ENCODE measurements at places on chromosomes 12 and 14.

DNA sequence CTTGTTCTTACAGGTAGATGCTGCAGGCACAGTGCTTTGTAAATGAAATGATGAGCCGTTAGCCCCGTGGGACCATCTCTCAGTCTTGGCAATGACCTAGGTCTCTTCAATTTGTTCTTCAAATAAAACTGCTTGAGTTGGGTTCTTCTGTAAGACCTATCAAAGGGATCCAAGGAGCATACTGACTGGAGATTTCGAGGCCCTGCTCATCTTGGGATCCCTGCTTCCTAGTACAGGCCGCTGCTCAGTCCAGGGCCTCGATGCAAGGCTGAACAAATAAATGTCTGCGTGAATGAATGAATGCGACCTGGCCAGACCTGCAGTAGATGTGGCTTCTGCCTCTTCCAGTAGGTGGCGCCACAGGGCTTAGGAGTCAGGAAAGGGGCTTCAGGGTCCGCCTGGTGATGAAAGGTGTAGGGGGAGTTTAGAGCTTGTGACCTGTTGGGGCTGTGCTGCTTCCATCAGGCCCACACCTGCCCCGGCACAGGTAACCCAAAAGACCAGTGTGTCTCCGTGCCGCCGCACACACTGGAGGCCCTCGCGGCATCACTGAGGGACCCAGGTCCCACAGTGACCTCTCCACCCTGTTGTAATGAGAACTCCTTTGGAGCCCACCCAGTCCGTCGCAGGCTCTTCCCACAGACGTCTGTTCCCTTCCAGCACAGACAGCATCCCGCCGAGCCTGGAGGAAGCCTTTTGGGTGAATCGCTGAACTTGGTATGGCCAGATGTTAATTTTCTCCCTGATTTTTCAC lies 4.4 kb downstream of the CACNA1C start:
- DNase-seq, result peak; percentile 48

DNA sequence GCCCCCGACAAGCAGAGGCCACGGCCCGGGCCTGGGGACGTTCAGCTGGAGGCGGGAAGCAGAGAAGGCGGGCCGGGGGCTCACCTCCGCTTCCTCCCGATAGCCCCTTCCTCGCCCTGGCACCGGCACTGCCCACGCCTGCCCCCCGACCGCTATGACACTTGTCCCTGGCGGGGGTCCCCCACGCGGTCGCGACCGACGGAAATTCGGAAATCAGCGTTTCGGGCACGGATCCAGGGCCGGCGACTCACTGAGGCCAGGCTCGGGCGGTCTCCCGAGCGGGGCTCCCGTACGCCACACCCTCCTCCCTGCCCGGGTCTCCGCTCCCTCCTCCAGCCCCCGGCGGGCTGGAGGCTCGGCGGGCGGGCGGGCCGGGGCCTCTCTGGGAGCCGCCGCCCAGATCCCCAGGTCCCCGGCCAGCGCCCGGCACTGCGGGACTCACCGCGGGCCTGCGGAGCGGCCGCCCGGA lies 581 bp downstream of the PITPNM2 start:
- peak; percentile 18 for DNase-seq

DNA sequence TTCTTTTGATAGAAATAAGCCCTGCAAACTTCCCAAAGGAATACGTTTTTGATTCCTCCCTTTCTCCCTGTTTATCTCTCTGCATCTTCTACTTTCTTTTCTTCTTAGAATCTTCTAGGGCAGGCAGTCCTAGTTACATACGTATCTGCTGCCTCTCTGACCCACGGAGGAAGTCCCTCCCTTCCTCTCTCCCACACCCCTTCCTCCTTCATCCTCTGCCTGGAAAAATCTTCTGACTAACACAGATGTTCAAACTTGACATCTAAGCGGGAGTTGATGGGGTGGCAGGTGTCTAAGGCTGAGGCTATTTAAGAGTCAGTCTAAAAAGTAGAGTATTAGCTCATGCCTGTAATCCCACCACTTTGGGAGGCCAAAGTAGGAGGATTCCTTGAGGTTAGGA lies 88.6 kb downstream of the MAP1LC3B2 start:
- DNase-seq, result no peak

DNA sequence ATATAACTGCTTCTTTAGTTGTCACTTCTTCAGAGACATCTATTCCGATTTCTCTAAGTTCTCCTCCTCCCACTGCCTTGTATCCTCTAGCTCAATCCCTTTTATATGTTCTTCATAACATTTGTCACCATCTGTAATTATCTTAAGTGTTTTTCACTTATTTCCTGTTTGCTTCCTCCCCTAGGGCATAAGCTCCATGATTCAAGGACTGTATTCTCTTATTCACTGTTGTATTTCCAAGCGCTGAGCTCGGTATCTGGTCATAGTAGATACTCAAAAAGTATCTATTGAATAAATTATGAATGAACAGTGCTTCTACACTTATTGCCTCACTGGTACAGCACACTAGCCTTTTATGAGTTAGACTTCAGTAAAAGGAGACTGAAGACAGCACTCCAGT lies 109.0 kb upstream of the TMPO start:
- no peak for DNase-seq

DNA sequence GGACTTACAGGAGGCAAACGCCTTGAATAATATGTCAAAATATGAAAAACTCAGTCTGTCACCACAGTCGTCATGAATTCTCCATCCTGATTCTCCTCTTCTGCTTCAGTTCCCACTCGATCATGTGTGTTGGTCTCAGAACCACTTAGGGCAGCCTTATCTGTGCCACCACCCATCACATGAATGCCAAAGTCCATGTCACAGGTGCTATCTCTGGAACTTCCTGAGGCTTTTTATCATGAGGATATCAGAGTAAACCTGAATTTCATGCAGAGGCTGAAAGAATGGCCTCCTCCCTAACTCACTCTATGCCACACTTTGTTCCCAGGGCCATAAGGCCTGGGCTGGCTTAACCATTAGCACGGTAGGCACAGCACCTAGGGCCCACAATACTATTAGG lies 28.8 kb upstream of the MAP3K9 start:
- DNase-seq, result no peak

- no peak for DNase-seq
Observed at GRCh38 chr12:31245822-31246469, 80.0 kb downstream of the SINHCAF start.

DNA sequence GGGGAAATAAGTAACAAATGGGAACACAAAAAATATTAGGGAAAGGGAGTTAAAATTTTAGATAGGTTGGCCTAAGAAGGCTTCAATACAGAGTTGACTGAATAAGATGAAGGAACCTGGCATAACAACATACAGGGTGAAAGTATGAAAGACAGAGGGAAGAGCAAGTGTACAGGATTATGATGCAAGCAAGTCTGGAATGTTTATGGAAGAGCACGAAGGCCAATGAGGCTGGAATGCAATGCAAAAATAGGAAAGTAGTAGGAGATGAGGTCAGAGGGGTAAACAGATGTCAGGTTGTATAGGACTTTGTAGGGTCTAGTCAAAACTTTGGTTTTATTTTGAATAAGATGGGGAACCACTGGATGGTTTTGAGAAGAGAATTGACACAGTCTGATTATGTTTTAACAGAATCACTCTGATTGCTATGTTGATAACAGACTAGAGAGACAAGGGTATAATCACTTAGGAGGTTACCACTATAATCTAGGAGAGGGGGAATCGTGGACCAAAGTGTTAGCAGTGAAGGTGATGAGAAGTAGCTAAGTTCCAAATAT lies 96.8 kb downstream of the OSBPL8 start:
- no peak for DNase-seq

- no peak for DNase-seq
Observed at GRCh38 chr14:71488703-71489191, 443.5 kb upstream of the RGS6 start.

GRCh38 chr12:2168808-2169207 lies 116.0 kb downstream of the CACNA1C start:
- DNase-seq, result no peak

GRCh38 chr12:9883175-9883574 lies 1.9 kb downstream of the KLRF2 start:
- DNase-seq, result no peak

GRCh38 chr12:68853396-68854077 lies 45.6 kb downstream of the MDM2 start:
- DNase-seq, result no peak

- DNase-seq, result no peak
Observed at GRCh38 chr12:1443421-1444141, 150.8 kb downstream of the FBXL14 start.

DNA sequence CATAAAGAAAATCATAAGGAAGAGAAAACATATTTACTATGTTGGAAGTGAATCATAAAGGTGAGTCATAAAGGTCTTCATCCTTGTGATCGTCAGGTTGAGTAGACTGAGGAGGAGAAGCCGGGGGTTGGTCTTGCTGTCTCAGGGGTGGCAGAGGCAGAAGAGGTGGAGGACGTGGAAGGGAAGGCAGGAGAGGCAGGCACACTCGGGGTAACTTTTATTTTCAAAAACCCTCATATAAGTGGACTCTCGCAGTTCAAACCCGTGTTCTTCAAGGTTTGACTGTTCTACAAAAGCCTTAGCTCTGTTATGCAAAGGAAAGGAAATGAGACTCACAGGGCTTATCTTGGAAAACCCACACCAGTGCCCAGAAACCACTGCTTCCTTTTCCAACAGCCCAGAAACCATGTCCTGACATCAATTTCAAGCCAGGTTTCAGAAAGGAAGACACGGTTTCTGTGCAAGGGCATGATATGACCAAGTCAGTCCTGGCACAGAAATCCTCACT lies 14.0 kb downstream of the SMCO2 start:
- DNase-seq, result peak; percentile 45

- DNase-seq, result no peak
Observed at GRCh38 chr12:21710958-21711775, 53.5 kb upstream of the LDHB start.

GRCh38 chr14:68160779-68161546 lies 341.4 kb downstream of the RAD51B start:
- DNase-seq, result no peak

DNA sequence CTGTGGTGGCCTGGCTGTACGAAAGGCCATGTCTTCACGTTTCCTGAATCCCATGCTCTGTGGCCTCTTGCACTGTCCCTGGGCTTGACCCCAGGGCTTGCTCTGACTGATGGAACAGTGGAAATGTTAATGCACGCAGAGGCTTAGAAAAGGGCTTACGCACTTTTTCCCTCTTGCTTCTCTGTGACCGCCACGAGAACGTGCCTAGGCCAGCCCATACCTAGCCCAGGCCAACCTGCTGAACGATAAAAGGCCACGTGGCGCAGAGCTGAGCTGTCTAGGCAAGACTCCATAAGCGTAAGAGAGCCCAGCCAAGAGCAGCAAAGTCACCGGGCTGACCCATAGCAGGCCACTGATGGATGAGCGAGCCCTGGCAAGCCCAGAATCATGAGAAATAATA lies 18.3 kb downstream of the TTC7B start:
- no peak for DNase-seq

DNA sequence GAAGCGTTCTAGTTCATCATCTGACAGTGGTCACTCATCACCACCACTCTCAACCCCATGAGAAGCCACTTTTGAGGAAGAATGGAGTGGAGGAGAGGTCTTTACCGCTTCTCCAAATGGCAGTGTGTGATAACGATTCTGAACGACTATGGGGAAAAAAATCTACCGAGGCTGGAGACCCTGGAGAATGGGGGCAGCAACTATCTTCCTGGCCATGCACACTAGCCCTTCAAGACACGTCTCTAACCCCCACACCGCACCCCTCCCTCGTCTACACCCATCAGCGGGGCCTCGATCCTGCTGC lies 365 bp downstream of the ING4 start:
- no peak for DNase-seq

DNA sequence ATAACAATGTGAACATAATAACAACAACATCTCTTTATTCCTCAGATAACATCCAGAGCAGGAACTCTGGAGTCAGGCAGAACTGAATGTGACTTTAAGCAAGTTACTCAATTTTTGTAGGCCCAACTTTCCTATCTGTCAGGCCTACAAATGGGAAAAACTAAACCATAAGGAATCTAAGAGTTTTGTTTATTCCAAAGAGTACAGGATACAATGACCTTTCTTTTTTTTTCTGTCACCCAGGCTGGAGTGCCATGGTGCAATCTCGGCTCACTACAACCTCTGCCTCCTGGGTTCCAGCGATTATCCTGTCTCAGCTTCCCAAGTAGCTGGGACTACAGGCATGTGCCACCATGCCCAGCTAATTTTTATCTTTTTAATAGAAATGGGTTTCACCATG lies 9.4 kb downstream of the LPCAT3 start:
- DNase-seq, result no peak

- no peak for DNase-seq
Observed at GRCh38 chr12:53071591-53072551, 7.3 kb downstream of the SPRYD3 start.

DNA sequence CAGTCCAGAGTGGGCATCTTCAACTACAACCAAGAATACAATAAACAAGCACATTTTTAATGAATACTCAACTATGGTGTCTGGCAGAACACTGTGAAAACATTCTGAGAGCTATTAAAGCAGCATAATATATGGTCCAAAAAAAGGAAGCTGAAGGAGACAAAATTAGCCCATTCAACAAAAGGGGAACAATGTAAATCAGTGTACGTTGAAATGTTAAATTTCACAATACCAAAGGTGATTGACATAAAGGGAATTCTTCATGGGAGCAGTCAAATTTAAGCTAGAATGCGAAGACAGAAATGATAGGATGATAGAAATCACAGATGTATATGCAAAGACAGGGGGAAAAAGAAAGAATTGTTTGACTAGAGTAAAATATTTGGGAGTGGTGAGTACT lies 41.3 kb upstream of the SYCP3 start:
- DNase-seq, result no peak

GRCh38 chr12:127272864-127273263 lies 994.1 kb upstream of the TMEM132C start:
- no peak for DNase-seq

GRCh38 chr14:36818246-36818645 lies 156.6 kb downstream of the PAX9 start:
- no peak for DNase-seq

DNA sequence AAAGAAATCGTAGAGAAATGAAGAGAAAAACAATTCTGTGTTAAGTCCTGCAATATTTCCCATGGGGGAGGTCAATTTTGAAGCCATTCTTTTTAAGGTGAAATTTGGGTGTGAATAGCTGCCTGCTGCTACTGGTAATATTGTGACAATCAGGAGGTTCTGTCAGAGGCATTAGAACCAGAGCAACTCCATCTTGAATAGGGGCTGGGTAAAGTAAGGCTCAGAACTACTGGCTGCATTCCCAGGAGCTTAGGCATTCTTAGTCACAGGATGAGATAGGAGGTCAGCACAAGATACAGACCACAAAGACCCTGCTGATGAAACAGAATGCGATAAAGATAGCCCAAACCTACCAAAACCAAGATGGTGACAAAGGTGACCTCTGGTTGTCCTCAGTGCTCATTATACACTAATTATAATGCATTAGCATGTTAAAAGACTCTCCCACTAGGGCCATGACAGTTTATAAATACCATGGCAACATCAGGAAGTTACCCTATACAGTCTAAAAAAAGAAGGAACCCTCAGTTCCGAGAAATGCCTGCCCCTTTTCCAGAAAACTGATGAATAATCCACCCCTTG lies 24.8 kb upstream of the MTHFD1 start:
- no peak for DNase-seq

DNA sequence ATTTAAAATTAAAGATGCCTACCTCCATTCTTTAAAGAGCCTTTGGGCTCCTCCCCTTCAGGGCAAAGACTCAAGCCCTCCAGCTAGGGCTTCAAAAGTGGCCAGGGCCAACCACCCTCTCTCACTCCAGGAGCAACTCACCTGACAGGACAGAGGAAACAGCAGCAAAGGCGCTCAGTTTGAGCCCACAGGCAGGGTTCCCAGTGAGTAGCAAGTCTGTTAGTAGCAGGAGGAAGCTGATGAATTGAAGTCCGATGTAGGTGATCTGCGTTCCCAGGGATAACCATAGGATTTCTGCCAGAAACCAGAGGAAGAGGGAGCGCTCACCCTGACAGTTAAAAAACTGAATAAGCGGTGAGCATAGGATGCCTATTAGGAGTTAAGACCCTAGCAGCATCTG lies 15.7 kb downstream of the GSG1 start:
- no peak for DNase-seq
